ENCODE measurements at places on chromosomes 2 and 18.

DNA sequence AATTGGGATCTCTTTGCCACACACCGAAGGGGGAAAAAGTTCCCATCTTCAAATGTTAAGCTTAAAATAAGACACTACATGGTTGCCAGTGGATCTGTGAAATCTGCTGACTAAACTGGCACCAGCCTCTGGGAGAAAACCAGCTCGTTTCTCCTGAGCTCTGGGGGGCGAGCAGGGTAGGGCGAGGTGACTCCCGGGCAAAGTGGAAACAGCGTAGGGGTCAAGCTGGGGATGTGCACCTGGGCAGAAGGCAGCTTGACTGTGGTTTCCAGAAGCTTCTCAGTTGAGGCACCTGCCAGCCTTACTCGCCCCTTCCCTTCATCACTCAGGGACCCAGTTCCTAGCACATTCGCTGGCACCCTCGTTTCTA, 62.8 kb downstream of the SFXN5 start:
- DNase-seq, result no peak

GRCh38 chr2:238420878-238421694, 5.6 kb upstream of the ASB1 start:
- DNase-seq, result no peak

DNA sequence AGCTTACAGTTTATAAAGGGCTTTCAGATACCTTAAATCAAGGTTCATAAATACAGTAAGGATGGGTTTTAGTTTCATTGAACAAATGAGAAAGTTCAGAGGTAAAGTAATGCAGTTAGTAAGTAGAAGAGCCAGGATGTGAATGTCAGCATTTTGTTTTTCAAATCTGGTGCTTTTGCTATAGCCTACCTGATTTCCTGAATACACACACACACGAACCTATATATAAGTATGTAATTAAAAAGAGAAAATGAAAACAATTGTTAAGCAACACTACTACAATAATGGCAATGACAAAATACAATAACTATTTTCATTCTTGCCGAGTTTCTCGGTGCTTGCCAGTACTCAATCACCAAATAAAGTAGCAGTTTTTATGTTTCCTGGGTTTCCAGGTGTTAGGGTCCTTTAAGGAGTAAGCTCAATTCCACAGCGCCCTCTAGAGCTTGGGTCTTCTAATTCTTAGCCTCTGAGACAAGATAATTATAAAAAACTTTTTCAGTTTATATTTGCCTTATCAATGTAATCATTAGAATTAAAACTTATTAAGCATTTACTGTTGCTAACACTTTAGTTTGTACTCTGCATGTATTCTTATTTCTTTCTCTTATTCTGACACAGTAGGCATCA, 512.9 kb upstream of the ACVR2A start:
- peak; percentile 43 for DNase-seq

DNA sequence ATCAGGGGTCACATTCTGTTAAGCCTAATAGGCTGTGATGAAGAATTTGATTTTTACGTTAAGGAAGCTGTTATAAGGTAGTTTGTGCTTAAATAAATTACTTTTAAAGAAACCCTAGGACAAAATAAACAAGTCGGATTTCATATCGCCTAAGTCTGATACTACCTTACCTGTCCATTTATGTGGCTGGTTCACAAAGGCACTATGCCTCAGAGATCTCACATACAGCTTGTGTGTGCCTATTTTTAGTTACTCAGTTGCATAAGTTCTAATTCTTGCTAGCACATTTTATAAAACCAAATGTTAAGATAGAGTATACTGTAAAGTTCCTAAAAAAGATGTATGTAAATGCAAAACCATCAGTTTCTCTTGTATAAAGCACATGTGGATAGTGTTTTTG, 40.0 kb downstream of the AGFG1 start:
- DNase-seq, result no peak

- peak; percentile 59 for DNase-seq
Measured at GRCh38 chr18:76822506-76823160, at the start of gene ZNF236. Gene ZNF236, plus strand, starts transcription at chr18:76822557. Its CDS starts 51 bp downstream, at chr18:76822608.

GRCh38 chr2:216478151-216478550, 20.5 kb upstream of the RPL37A start:
- no peak for DNase-seq

DNA sequence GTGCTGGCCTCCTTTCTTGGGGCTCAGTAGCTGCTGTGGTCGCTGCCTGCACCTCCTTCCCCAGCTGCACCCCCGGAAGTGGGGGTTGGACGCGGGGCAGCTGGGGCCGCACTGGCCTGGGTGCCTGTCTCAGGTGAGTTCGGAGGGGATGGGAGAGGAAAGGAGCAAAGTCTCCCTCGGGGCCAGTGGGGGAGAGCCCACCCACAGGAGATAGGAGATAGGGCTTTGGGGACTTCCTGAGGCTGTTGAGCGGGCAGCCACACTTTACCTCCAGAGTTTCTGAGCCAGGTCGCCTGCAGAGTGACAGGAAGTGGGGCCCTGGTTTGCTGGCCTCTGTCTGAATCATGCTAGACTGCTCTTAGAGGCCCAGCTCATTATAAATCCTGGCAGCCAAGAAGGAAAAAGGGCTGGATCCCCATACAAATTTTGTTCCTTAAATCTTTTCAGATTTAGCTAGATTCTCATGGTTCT, 8.1 kb downstream of the MBP start:
- DNase-seq, result peak; percentile 34

GRCh38 chr2:119283873-119284331, 60.3 kb downstream of the STEAP3 start:
- DNase-seq, result no peak

GRCh38 chr2:142722086-142722485, 155.4 kb upstream of the KYNU start:
- no peak for DNase-seq

DNA sequence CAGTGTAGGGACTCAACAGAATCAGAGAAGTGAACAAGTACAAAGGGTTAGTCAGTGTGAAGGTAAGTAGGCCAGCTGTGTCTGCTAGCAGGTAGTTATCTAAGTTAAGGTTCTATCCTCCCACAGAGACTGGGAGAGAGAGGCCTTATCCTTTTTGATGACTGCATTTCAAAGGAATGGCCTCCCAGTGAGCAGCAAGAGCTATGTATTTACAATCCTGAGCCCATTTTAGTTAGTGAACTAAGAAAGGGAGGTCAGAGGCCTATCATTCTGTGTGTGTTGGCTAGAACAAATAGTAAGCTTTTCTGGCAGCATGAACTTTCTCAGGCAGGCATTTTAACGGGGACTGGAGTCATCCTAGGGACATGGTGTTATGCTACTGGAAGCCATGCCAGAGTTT, 182.9 kb downstream of the VWC2L start:
- DNase-seq, result no peak

- no peak for DNase-seq
Measured at GRCh38 chr2:136191041-136191440, 73.1 kb upstream of the CXCR4 start.

- DNase-seq, result no peak
Measured at GRCh38 chr2:80548469-80548868, 243.9 kb upstream of the LRRTM1 start.

- DNase-seq, result no peak
Measured at GRCh38 chr2:112893752-112894151, 17.2 kb upstream of the IL37 start.

DNA sequence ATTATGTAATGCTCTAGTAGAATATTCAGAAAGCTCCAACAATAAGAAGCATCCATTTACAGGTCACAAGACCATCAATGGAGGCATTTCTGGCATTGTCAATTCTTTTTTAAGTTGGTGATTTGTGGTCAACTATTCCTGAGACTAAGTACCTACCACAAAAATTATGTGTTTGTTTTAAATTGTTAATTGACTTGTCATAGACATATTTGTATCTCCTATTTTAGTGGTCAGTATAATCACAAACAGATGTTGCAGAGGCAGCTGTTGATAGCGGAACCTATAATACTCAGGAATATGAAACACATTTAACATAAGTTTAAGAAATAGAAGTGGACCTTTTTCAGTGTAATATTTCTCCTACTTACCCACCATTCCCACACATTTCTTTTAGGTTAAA, 430.1 kb downstream of the CCDC85A start:
- no peak for DNase-seq

GRCh38 chr18:74217476-74218143, 69.3 kb downstream of the TIMM21 start:
- no peak for DNase-seq

- DNase-seq, result no peak
Measured at GRCh38 chr2:43082903-43083677, 143.3 kb downstream of the ZFP36L2 start.

GRCh38 chr2:118535818-118536212, 311.6 kb downstream of the EN1 start:
- DNase-seq, result no peak

- no peak for DNase-seq
Measured at GRCh38 chr2:220185766-220186305, 558.4 kb downstream of the SLC4A3 start.

- DNase-seq, result no peak
Measured at GRCh38 chr2:8986327-8986976, 17.0 kb downstream of the MBOAT2 start.

- DNase-seq, result no peak
Measured at GRCh38 chr2:25557179-25558036, 116.0 kb downstream of the DTNB start.

- DNase-seq, result peak; percentile 28
Measured at GRCh38 chr2:233385489-233386044, 31.3 kb downstream of the DGKD start.

- DNase-seq, result no peak
Measured at GRCh38 chr2:26043109-26043508, 9.2 kb downstream of the RAB10 start.

DNA sequence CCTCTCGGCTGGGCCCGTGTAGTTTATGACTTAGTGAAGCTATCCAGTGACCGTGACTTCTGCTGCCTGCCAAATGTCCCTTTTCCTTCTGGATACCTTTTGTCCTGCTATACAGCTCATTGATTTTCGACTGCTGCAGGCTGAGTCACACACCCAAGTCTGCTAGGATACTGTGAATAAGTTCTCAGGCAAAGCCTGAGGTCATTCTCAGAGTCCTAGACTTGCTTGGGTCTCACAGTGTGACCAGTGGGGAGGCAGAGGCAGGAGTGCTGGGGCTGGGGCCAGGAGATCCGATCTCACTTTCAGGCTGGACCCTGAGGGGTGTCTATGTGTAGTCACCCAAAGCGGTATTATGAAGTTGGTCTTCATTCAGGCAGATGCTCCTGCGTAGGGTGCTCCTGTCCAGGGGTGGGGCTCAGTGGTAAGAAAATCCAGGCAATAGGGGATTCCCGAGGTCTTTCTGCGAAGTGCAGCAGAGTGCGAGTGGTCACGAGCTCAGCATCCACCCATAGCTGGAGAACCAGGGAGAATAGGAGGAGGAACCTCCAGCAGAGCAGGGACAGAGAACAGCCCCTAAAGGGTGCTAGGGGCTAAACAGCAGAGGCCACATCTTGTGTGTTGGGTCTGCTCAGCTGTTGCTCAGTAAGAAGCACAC, 268.6 kb upstream of the NCKAP5 start:
- no peak for DNase-seq

GRCh38 chr18:75238100-75238499, 27.5 kb downstream of the TSHZ1 start:
- DNase-seq, result no peak

- no peak for DNase-seq
Measured at GRCh38 chr2:233342301-233342700, 12.0 kb upstream of the DGKD start.

- DNase-seq, result no peak
Measured at GRCh38 chr18:33573193-33573592, 4.8 kb upstream of the ASXL3 start.

DNA sequence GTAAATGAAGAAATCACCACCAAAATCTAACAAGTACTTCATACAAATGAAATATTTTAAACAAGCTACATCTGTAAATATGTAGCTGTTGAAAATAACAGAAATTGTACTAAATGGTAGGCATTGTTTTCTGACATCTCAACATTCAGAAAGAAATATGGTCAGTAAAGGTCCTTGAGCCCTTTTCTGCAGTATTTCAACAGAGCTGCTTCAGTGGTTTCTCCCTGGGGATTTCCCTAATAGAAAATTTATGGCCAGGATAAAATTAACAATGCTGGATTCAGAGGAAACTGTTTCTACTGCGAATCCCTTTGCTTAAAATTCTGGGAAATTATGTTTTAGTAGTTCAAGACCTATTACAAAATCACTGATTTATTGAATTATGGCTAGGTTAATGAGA, 256.6 kb downstream of the PIEZO2 start:
- no peak for DNase-seq

DNA sequence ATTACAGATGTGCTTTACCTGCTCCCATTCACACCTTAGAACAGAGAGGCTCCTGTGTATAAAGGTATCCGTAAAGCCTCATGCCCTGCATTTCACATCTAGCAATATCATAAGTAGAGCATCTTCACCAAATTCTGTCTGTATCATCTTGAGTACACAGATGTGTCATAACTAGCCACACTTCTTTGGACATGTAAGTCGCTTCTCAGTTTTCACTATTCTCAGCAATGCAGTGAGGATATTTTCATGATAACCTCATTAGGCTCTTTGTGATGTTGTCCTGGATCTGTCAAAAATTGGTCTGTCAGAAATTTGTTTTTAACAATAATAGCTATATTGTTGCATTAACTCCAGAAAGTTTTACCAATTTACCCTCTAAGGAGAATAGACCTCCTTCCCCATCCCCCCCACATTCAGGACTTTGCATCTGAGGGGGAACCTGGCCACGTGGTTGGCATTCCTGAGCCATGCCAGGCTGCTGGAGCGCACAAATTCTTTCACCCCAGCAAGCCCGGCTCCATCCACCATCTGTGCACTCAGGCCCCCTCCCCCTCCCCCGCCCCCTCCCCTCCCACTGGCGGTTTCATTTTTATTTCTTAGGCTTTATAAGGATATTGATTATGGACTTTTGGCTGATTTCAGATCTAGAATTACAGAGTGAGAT, 34.1 kb downstream of the AGAP1 start:
- no peak for DNase-seq

- DNase-seq, result no peak
Measured at GRCh38 chr2:109258376-109258775, 129.4 kb downstream of the SH3RF3 start.

GRCh38 chr2:8408560-8409460, 273.0 kb upstream of the ID2 start:
- peak; percentile 10 for DNase-seq

DNA sequence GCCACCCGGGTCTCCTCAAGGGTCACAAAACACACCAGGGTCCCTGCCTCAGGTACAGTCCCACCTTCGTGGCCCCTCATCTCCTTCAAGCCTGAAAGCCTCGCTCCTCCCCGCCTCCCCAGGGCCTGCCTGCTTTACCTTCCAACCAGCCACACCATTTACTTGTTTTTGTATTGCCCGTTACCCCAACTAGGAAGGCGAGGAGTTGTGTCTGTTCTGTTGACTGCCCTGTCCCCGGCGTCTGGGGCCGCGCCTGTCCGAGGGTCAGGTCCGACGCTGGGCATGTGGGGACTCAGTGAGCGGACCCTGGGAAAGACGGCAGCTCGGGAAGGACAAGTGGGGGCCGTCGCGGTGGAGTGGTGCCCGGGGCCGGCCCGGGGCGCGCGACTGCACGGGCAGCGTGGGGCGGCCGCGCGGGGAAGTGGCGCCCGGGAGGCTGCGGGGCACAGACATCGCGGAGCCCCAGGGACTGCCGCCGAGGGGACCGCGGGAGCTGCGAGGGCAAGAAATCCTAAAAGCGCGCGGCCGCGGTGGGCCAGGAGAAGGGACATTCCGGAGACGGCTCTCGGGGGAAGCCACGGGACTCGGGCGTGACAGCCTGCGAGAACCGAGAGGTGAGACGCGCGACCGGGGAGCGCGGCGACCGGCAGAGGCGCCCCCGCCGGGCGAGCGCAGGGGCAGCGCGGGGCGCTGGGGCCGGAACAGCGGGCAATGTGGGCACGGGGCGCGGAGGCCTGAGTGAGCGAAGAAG, 797 bp upstream of the GRHL1 start:
- peak; percentile 31 for DNase-seq

All from activated CD4-positive, alpha-beta T cell treated with anti-CD3 and anti-CD28 coated beads, Interleukin-2, amount 50 U/mL, for 1 hour (primary cell).